ENCODE measurements at places on chromosomes 2 and 18.

DNA sequence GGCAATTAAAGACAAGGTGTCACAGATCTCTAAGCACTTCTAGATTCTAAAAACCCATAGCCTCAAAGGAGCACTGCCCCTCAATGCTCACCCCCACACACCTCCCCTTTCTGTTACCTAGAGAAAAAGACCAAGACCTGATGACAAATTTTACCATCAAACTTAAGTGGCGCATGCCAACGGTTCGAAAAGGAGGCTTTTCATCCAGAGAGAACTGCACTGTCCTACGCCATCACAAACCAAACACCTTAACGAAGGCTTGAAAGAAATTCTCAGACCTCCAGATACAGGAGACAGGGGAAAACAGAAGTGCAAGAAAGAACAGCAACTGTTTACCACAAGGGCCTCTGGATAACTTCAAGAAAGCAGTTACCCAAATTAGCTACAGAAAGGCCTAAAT is 2.0 kb upstream of the ZC3H6 start:
- DNase-seq, result no peak

DNA sequence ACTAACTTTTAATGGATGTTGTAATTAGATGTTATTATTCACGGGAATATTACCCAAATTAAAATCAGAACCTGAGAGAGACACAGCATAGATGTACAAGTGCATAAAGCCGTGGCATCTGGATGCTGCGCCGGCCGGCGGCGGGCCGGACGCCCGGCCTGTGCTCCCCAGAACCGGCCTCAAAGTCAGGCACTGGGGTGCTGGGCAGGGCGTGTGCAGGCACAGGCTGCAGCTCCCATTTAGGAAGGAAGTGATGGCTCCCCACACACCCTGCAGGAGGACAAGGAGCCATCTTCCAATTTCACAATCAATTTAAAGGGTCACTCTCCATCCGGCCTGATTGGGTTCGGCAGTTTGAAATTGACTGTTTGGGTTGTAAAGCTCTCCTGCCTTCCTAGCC is 367.7 kb upstream of the SALL3 start:
- no peak for DNase-seq

DNA sequence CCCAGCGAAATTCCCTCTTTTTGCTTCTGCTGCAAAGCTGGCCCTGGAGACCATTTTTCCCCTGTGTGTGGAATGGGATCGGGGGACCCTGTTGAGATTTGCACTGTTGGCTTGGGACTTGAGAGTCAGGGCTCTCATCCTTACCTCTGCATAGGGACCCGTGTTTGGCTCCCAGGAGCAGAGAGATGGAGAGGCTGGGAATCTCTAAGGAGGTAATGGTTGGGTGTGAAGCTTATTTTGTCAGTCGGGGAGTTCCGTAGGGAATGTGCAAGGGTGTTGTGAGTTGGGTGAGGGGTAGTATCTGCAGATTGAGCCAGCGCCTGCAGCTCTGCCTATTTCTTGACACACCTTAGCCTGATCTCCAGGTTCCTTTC is 4.5 kb downstream of the GATA6 start:
- DNase-seq, result no peak

DNA sequence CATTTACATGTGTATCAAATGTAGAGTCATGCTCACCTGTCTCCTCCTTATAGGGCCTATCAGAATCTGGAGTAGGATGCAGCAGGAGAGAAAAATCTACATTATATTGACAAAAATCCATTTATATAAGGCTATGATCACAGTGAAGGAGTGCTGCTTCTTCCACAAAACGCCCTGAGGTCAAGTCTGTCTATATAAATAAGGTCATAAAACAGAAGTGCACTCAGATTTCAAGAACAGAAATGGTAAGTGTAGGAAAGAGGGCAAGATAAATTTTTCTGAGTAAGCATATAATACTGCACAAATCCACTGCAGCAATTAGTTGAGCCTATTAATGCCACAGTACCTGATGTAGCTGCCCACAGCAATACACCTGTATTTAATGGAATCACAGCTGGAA is 51.8 kb downstream of the COL5A2 start:
- DNase-seq, result no peak

DNA sequence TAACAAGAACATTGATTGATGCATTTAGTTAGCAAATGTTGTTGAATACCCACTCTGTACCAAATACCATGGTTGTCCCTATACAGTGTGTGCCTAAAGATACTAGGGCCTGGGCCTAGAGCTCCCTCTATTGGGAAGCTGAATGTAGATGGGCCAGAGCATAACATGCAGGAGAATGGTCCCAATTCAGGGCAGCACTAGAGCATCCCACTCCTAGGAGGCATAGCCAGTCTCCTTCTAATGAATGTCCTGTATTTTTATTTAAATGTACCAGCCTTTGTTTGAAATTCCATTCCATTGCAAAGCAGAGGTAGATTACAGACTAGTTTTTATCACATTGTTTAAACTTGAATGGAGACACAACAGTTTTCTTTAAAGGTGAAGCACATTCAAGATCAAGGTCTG is 90.6 kb downstream of the FEZ2 start:
- peak; percentile 43 for DNase-seq

- DNase-seq, result no peak
These were observed 684.8 kb downstream of the SOCS6 start for GRCh38 chr18:70973626-70974025.

- no peak for DNase-seq
These were observed 476 bp downstream of the VSNL1 start for GRCh38 chr2:17540813-17541530.

- no peak for DNase-seq
These were observed 375.8 kb upstream of the LYPD1 start for GRCh38 chr2:133045787-133046186.

DNA sequence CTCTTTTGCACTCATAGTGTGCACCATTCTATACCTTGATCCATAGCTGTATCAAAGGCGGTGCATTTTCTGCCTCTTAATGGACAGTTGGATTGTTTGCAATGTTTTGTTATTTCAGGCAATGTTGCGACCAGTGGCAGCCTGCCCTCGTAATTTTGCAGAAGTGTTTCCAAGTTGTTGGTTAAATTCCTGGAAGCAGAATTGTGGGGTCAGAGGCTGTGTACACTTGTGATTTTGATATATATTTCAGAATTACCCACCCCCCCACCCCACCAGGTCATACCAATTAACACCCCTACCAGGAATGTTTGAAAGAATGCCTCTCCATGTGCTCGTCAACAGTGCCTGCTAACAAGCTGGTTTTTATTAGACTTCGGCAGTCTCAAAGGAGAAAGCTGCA is 32.4 kb upstream of the IL1R1 start:
- no peak for DNase-seq

DNA sequence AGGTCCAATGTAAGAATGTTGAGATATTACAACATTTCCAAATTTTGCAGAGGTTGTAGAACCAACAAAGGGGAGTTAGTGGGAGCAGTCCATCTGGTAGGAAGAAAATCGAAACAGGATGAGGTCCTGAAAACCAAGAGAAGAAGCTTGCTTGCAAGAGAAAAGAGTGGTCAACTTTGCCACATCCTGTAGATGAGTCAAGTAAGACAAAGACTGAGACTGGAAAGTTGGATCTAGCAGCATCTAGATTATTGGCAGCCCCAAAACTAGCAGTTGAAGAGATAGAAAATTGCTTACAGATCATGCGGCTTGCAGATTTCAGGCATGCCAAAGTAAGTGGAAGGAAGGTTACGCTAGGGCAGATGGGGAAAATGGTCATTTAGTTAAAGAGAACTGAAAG is 378.9 kb downstream of the GRB14 start:
- no peak for DNase-seq

DNA sequence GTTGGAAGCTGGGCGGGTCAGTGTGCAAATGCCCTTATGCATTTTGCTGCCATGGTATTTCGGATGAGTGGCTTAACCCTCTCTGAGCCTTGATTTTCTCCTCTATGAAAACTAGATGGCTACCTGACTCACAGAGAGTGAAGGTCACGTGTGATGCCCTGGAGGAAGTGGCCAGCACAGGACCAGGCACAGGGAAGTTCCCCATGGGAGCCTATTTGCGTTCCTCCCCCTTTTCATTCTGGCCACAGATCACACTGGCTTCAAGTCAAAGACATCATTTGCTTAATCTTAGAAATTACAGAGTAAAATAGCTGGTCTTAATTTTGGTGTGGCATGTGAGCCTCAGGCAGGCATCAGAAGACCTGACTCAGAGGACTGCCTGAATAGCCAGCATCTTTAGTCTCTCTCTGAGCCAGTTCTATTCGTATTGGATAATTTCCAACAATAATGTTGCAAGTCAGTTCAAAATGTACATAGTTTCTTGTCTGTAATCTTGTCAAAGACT is 57.6 kb upstream of the CD302 start:
- DNase-seq, result no peak

GRCh38 chr2:15507697-15508096 is 53.4 kb downstream of the NBAS start:
- DNase-seq, result no peak

GRCh38 chr2:96730212-96730611 is 9.7 kb downstream of the LMAN2L start:
- no peak for DNase-seq

GRCh38 chr2:98561018-98561417 is 47.3 kb downstream of the COA5 start:
- no peak for DNase-seq
